ENCODE measurements at places on chromosomes 4 and X.

DNA sequence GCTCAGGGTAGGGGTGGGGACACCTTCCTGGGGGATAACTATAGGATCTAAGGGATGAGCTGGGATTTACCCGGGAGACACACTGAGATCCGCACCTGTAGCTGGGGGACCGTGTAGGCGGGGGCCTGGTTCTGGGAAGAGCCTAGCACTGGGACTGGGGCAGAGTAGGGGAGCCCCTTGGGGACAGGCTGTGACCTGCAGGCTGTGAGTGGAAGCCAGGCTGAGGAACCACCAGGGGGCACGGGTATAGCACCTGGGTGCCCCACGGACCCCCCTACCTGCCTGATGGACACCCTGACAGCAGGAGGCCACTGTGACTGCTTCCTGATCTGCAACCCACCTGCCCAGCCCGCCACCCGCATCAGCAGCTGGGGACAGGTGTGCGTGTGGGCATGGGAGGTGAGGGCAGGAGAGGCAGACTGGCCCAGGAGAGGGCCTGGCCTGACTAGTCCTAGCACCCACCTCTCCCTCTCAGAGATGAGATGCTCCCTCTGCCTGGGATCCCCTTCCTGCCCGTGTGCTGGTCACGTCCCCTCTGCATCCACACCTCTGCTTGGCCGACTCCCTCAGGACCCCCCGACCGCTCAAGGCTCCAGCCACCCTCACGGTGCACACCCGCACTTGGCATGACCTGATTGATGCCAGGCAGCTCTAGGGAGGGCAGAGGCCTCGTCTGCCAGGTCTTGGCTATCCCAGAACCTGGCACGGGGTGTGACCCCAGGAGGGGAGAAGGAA lies 94.2 kb upstream of the NKX1-1 start:
- DNase-seq = no peak

GRCh38 chrX:10208953-10209352 lies 52.2 kb downstream of the CLCN4 start:
- DNase-seq = no peak

DNA sequence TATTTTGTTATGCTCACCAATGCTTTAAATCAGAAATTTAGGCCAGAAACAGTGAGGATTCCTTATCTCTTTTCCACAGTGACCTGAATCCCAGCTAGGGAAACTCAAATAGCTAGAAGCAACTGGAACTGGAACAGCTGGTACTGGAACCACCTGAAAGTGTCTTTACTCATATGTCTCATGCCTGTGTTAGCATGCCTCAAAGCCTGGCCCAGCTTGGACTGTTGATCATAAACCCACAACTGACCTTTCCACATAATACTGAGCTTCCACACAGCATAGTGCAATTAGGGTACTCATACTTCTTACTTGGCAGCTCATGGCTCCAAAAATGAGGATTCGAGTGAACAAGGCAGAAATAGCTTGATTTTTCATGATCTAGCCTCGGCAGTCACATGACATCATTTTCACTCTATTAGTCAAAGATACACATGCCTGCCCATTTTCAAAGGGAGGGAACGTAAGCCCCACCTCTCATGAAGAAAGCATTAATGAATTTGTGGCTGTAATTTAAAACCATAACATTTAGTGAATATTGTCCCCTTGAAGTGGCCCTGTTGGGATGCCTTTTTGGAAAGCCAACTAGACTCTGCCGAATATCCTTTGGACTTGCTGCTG lies 80.8 kb upstream of the ACSL1 start:
- no peak for DNase-seq

DNA sequence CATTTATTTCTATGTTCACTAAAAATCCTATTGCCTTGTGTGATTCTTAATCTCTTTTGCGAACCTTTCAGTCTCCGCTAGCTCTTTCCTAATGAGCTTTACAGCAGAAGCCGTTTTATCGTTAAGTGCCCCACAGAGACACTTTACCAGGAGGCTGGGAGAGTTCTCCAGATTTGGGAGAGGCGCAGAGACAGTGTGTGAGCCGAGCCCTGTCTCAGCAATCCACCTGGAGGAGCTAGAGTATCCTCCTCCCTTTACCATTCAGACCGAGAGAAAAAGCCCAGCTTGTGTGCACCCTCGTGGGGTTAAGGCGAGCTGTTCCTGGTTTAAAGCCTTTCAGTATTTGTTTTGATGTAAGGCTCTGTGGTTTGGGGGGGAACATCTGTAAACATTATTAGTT lies 54.9 kb upstream of the MTM1 start:
- no peak for DNase-seq

DNA sequence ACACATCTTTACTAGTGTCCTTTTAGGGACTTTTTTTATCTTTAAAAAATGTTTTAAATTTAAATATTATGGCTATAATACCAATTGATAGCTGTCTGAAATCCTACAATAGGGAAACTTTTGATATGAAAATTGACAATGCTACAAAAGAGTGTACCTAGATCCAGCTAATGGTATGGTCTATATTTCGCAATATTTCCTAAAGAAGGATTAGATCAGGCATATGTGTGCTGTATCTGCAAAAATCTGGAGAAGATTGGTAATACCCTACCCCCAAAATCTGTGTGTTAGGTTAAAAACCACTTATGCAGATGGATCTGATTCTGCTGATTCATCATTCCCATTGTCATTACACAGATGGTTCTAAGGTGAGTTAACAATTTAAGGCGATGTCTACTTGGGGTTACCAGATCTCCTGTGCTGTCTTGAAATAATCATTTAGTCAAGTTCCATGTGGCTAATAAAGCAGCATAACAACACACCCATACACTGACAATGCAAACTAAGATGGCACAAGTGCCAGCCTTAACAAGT lies 137.1 kb downstream of the GASK1B start:
- no peak for DNase-seq

- DNase-seq = no peak
These were observed 46.8 kb upstream of the GC start for GRCh38 chr4:71830497-71831190.

DNA sequence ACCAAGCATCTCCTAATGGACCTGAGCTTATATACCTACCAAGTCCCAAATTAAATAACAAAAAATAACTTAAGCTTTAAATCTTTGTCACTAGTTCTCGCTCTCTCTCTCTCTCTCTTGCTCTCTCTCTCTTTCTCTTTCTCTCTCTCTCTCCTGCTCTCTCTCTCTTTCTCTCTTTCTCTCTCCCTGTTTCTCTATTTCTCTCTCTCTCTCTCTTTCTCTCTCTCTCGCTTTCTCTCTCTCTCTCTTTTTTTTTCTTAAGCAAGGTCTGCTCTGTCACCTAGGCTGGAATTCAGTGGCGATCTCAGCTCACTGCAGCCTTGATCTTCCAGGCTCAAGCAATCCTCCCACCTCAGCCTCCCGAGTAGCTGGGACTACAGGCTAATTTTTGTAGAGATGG lies 266.6 kb downstream of the BANK1 start:
- no peak for DNase-seq

GRCh38 chr4:96681218-96681617 lies 841.3 kb downstream of the PDHA2 start:
- no peak for DNase-seq

GRCh38 chrX:19604375-19604774 lies 89.1 kb upstream of the MAP3K15 start:
- no peak for DNase-seq

- no peak for DNase-seq
These were observed 22.0 kb downstream of the DHRSX start for GRCh38 chrX:2478546-2479419.

DNA sequence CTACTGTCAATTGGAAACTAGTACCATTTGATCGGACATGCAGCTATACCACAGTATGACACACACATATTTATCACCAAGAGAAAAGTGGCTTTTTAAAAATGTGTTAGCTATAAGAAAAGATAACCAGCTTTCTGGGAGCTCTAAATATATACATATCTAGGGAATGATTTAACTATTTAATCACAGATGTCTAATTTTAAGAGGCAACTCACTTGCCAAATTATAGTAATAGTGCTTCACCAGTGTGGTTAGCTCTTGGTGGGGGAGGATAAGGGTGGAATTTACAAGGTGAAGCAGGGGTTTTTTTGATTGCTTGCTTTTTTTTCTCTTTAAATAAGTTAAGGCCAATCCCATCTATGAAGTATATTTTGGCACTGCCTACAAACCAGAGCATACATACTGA lies 547.7 kb upstream of the DIPK2B start:
- DNase-seq = no peak

DNA sequence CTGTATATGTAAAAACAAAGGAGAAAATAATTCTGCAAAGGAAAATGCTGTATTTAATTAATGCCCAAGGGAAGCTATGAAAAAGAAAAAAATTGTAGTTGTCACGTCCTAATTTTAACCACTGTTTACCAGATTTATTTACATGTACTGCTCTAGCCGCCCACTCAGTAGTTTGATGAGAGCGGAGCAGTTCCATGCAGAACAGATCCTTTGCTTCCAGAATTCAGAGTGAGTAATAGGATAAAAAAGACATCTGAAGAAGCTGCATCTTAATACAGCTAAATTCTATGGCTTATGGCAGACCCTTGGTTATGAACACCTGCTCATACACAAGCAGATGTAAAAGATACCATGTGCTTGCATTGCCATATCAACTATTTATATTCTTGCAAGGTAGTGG lies 287.0 kb downstream of the GASK1B start:
- no peak for DNase-seq
